ENCODE measurements at places on chromosomes 6 and 20. TPM values are rescaled to one million over a fixed set of nuclear protein-coding genes. Genes with fewer than 3 reads are reported as not detected.

GRCh38 chr6:25469797-25470388 lies 182.1 kb upstream of the SCGN start:
- no peak overlapping the region for H3K27ac ChIP-seq
- H3K4me1 ChIP-seq, result no peaks in the 10 kb centered on the region
- no peak for DNase-seq
- no peak overlapping the region for H3K4me3 ChIP-seq
- H3K36me3 ChIP-seq, result no peaks in the 10 kb centered on the region
- H3K27me3 ChIP-seq, result no peaks in the 10 kb centered on the region

GRCh38 chr6:35302604-35303241 lies 5.1 kb downstream of the DEF6 start:
- no peaks in the 10 kb centered on the region for H3K27me3 ChIP-seq
- H3K36me3 ChIP-seq, result no peaks in the 10 kb centered on the region
- no peak overlapping the region for H3K4me3 ChIP-seq

Gene LY6G6C
- total RNA-seq, result not detected

- DNase-seq, result no peak
- H3K36me3 ChIP-seq, result no peaks in the 10 kb centered on the region
- H3K4me3 ChIP-seq, result no peak overlapping the region
- no peak overlapping the region for H3K27ac ChIP-seq
Measured at GRCh38 chr20:32509639-32510066, 75.5 kb downstream of the NOL4L start.

DNA sequence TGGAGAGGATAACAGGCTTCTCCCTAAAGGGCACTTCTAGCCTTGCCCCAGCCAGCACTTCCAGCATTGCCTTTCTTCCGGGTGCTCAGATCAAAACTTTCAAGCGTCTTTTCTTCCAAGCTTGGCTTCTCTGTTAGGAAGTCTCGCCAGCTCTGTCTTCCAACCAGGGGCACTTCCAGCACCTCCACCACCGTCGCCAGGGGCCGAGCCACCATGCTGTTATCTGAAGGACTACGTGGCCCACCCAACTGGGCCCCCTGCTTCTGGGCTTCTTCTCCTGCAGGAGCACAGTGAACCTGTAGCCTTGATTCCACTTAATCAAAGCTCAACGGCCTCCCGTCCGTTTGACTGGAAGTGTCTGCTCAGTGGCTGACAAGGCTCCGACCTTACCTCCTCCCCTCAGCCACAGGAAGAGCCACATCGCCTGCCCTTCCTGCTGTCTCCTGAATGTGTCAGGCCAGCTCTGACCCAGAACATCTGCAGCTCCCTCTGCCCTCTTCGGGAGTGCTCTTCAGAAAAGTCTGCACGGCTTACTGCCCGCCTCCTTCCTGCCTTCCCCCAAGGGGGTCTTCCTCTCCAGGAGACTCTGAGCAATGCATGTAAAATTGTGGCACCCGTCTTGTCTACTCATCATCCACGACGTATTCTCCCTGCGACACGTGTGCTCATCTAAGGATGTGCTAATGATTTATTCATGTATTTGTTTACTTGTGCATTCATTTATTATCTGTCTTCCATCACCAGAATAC lies 527.0 kb downstream of the CDH26 start:
- H3K36me3 ChIP-seq, result no peaks in the 10 kb centered on the region
- H3K4me1 ChIP-seq, result no peaks in the 10 kb centered on the region
- H3K27ac ChIP-seq, result no peak overlapping the region
- no peak overlapping the region for H3K4me3 ChIP-seq

GRCh38 chr6:7100753-7101081 lies 7.0 kb upstream of the RREB1 start:
- H3K4me1 ChIP-seq, result no peaks in the 10 kb centered on the region
- no peak overlapping the region for H3K4me3 ChIP-seq
- no peaks in the 10 kb centered on the region for H3K27me3 ChIP-seq
- H3K27ac ChIP-seq, result no peak overlapping the region

DNA sequence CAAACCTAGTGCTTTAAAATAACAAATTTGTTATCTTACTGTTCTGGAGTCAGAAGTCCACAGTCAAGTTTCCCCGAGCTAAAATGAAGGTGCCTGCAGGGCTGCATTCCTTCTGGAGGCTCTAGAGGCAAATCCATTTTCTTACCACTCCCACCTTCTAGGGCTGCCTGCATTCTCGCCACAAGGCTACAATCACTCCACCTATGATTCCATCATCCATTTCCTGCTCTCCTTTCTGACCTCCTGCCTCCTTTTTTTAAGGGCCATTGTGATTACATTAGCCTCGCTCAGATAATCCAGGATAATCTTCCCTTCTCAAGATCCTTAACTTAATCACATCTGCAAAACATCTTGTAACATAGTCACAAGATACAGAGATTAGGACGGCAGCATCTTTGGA lies 42.4 kb upstream of the SIRT5 start:
- peaks cover 10% of the 10 kb centered on the region for H3K4me1 ChIP-seq
- no peak overlapping the region for H3K4me3 ChIP-seq
- no peak for DNase-seq
- no peak overlapping the region for H3K27ac ChIP-seq

GRCh38 chr6:119728935-119729334 lies 379.4 kb upstream of the MAN1A1 start:
- no peak overlapping the region for H3K4me3 ChIP-seq
- no peak overlapping the region for H3K27ac ChIP-seq
- no peaks in the 10 kb centered on the region for H3K4me1 ChIP-seq
- DNase-seq, result no peak

All from psoas muscle (tissue), 8 donors.